ENCODE measurements at places on chromosomes 2 and 18.

GRCh38 chr18:45962866-45963265 is 4.3 kb downstream of the EPG5 start:
- no peak for ATAC-seq

DNA sequence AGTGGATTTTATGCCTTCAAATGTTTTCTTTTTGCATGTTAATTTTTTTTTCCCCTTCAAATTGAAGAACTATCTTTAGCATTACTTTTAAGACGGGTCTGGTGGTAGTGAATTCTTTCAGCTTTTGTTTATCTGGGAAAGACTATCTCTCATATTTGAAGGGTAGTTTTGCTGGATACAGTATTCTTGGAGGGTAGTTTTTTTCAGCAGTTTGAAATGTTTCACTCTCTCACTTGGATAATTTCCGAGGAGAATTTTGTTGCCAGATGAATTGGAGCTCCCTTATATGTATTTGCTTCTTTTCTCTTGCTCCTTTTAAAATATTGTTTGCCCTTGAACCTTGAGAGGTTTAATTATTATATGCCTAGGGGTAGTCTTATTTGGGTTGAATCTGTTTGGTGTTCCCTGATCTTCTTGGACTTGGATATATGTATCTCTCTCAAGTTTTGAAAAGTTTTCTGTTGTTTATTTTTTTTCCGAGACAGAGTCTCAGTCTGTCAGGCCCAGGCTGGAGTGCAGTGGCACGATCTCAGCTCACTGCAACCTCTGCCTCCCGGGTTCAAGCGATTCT is 15.5 kb downstream of the TTLL4 start:
- ATAC-seq: no peak

GRCh38 chr2:67871686-67872412 is 191.0 kb downstream of the C1D start:
- ATAC-seq: no peak

GRCh38 chr2:152083202-152083875 is 15.5 kb downstream of the CACNB4 start:
- no peak for ATAC-seq

GRCh38 chr2:10048501-10049171 is 5.3 kb downstream of the KLF11 start:
- no peak for ATAC-seq

DNA sequence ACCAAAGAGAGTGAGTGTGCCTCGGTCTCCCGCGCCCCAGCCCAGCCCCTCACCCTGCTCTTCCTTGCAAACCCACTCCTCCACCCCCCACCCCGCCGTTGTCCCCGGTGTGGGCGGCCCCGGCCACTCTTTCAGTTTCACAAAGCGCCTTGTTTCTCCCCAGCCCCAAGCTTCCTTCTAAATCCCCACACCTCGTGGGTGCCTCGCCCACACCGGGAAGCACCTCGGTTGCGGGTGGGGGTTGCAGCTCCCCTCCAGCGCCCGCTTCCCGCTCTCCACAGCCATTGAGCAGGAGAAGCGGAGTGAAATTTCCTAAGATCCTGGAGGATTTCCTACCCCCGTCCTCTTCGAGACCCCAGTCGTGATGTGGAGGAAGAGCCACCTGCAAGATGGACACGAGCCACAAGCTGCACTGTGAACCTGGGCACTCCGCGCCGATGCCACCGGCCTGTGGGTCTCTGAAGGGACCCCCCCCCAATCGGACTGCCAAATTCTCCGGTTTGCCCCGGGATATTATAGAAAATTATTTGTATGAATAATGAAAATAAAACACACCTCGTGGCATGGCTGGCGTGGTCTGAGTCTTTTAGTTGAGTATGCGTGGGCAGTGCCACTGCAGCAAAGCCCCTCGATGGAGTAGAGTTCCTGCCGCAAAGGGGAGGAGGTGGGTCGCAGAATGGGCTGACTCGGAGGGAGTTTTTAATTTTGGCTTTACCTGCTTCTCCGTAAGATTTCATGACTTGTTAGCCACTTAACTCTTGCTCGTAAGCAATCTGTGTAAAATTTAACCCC is 848 bp downstream of the TMSB10 start:
- peak; percentile 14 for ATAC-seq

GRCh38 chr2:11348209-11348749 is 3.8 kb upstream of the ROCK2 start:
- ATAC-seq: no peak

Data from esophagus mucosa (tissue), 1 donor.